ENCODE measurements at places on chromosomes 4 and X.

GRCh38 chrX:63934160-63934559, 149.1 kb upstream of the ARHGEF9 start:
- DNase-seq, result no peak

GRCh38 chr4:15754323-15754722, 23.8 kb upstream of the CD38 start:
- DNase-seq, result peak; percentile 57

DNA sequence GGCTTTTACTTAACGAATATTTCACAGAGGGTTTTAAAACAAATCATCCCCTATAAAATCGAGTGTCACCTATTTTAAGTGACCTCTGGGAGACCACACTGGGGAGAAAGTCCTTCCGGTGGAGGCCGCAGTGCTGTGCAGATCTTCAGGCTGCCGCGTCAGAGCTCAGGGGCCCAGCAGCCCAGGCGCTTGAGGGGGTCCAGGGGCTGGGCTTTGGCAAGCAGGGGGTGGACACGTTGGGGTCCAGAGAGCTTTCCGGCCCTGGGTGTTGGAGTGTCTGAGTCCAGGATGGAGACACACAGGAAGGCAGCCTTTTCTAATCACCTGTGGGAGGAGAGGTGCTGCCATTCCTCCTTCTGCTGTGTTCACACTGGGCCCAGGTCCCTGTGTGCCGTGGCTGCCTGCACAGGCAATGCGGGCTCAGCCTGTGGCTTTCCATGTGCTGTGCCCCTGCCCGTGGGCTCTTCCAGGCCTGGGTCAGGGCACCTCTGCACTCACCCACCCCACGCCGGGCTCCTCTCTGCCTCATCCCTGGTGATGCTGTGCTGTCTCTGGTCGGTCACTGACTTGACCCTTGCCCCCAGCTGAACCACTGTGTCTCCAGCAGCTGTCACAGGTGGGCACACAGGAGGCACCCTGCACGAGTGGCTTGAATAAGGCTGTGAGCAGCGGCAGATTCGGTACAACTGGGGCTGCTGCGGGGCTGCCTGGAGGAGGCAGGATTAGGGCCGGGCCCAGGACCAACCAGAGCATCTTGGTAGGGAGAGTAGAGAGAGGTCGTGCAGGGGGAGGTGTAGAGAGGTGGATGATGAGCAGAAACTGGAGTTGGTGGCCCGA, 10.0 kb downstream of the HTRA3 start:
- DNase-seq, result no peak

- no peak for DNase-seq
Measured at GRCh38 chr4:168886351-168886750, 123.7 kb downstream of the CBR4 start.

GRCh38 chrX:32847921-32848320, 363.4 kb downstream of the DMD start:
- no peak for DNase-seq

- DNase-seq, result no peak
Measured at GRCh38 chrX:1389993-1390285, 2.0 kb downstream of the SLC25A6 start.

DNA sequence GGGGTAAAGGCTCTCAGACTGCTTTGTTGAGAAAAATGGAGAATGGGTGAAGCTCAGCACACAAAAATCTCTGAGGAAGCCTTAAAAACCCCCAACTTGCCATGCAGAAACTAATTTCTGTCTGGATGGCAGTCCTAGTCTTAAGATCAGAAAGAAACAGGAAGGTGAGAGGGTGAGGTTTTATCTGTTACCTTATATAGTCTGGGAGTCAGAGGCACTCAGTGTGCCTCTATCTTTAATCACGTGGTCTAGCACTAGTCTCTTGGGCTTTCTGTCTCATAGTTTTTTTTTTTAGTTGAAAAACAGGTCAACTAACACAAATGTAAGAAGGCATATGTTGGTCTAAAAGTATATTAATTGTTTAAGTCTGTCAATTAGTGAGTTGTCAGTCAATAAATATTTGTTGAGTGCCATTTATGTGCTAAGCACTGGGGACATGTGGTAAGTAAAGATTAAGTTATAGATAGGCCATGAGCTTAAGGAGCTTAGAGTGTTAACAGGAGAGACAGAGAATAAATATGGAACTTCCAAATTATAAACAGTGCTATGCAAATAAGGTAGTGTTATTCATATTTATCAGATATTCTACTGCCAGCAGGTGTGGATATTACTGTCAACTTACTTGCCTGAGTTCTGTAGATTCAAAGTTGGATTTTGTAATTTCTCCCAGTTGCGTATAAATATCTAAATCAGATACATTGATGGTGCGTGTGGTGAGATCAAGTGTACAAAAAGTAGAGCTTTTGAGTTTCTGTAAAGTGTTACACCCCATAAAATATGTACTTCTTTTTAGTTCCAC, 7.0 kb downstream of the CYBB start:
- DNase-seq, result no peak

DNA sequence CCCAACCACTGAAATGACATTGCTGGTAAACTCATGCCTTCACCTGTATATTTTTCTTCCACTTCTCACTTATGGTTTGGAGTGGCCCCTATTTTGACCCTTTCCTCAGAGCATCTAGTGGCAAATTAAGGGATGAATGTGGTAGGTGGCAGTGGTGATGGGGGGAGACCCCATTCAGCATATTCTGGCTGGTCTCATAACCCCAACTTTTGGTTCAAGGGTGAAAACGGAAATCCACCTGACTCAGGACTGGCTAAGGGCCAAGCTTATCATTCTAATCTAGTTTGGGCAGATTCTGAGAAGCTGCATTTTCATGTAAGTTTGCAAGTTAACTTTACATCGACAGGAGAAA, 47.0 kb upstream of the NSUN7 start:
- DNase-seq, result no peak

- DNase-seq, result no peak
Measured at GRCh38 chr4:60812811-60813210, 387.3 kb upstream of the ADGRL3 start.

GRCh38 chr4:105990933-105991332, 95.7 kb downstream of the NPNT start:
- no peak for DNase-seq

- no peak for DNase-seq
Measured at GRCh38 chr4:12588582-12588981, 895.6 kb downstream of the RAB28 start.

DNA sequence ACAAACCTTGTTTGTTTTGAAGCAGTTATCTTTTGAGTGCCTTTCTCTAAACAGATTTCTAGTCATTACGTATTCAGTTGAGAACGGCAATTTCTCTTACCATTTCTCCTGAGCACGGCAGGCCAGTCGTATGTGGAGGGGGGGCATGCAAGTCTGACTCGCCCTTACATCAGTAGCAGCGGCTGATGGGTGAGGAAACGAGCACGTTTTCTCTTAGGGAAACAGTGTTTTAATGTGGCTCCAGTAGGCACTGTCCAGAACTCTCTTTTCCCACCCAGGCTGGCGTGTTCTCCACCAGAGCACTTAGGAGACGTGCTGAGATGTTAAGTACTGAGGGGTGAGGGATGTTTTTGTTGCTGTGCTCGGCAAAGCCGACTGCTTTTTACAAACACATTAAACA, 240.5 kb downstream of the STIM2 start:
- no peak for DNase-seq

DNA sequence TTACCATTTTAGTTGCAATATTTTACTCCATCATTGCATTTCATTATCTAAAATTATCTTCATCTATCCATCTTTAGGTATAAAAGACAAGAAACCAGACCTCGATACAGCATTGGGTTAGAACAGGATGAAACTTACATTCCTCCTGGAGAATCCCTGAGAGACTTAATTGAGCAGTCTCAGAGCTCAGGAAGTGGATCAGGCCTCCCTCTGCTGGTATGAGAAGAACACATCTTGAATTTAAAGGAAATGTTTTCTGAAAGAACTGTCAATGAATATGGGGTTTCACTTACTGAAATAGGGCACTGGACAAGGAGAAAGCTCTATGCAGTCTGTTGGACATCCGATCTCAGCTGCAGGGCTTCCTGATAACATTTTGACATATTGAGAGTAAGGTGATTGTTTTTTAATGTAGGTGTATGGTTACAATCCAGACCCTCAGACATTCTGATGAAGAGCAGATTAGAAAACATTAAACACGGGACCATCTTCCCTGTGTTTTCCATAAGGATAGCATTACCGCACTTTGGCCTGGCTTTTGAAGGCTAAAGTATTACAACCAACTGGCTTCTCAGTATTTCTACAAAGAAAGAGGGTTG, 367.2 kb downstream of the BMPR1B start:
- DNase-seq, result no peak

DNA sequence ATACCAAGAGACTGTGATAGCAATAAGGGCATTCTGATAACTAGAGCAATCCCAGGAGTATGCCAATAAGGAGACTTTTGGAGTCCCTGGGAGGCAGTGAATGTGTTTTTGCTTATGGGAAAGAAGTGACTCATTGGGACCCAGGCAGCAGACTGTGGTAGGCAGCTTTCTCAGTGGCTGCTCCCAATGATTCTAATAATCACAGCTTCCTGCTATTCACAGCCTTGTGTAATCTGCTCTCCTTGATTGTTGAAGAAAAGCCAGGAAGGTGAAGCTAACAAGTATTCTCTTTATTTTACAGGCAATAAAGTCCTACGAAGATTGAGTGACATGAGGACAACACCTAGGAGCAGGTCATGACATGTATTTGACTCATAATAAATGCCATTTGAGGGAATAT, 70.3 kb upstream of the DDX60 start:
- DNase-seq, result no peak

DNA sequence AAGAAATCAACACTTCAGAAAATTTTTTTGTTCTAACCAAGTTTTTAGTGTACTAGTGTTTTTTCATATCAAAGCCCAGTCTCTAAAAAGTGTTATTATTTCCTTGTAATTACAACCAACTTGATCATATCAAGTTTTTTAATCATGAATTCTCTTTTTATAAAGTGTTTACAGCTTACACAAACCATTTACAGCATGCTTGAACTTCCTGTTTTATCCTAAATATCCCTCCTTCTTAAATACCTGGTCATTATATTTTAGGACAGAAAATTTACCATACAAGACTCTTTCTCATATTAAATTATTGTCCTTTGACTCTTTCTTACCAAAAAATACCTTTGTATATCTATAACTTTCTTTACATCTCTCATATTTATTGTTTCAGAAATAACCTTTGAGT, 89.4 kb upstream of the NPY2R start:
- no peak for DNase-seq

GRCh38 chrX:114710571-114710970, 126.7 kb downstream of the HTR2C start:
- DNase-seq, result no peak

DNA sequence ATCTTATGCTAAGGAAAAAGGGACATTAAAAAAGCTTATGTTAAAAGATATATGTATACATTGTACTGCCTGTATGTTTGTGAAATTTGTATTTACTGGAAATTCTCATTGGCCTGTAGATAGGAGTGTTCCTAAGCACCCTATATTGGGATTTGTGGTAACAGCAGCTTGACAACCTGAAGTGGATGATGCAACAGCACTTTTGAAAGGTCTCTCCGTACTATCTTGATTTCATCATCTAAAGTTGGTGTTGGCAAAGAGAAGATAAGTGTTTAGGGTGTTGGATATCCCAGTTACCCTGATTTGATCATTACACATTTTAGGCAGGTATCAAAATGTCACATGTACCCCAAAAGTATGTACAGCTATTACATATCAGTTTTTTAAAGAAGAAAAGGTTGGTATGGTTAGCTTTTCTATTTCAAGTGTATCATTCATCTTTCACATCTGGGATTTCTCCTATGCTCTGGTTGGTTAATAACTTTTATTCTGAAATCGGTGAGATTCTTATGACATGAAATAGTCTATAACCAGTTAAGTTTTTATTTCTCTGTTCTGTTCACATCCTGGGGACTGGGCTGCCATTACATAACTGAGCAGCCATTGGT, 10.3 kb downstream of the HADH start:
- no peak for DNase-seq

- no peak for DNase-seq
Measured at GRCh38 chrX:8627796-8628195, 104.1 kb downstream of the ANOS1 start.

DNA sequence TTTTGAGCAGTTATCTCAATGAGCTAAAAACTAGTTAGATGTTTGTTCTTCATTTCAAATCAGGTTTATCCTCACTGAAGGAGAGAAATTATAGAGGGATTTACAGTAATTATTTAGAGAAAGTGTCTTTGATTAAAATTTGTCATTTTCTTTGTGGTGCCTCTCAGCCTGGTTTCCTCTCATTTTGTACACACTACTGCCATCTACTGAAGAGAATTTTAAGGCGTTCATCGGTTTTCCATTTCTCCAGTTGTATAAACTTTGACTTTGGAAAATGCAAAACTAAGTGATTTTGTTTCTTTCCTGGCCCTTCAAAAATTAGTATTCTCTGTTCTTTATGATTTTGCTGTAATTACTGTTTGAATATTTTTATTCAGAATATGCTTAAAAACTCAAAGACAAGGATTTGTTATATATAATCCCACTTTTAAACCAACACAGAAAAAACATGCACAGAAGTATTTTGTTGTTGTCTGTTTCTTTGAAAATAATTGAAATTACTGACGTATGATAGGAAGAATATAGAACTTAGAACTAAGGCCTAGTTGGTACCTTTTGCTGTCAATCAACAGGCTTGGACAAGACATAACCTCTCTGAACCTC, 34.4 kb upstream of the ANXA3 start:
- DNase-seq, result no peak

- DNase-seq, result no peak
Measured at GRCh38 chrX:136204571-136204970, 46.6 kb downstream of the MAP7D3 start.

DNA sequence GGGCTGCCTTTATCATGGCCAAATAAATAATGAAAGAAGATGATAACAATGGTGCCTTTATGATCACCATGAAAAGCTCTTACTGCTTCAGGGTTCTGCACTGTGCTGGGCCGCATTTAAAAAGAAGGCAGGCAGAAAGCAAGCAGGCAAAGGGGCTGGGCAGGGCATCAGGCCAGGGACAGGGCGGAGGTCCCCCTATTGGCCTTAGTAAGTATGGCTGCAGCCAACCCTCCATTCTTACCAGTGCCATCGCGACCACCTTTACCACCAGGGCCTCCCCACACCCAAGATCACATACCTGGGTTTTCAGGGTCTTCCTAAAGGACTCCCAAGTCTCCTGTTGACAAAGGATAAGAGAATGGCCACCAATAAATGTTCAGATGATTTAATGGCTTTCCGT, 38.9 kb downstream of the CNGA2 start:
- DNase-seq, result no peak

DNA sequence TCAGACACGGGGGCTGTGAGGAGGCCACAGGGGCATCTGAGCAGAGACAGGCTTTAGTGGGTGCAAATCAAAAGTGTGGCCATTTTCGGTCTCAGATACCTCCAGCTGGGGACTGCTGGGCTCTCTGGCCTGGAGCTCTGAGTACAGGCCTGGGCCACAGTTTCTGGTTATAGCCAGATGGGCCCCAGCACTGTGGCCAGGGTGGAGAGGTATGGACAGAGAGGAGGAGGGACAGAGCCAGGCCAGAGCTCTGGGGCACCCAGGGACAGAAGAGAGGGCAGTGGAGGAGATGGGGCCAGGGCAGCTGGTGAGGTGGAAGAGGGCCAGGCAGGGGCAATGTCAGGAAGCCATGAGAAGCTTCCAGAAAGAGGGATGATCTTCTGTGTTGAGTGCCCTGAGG, 20.1 kb downstream of the CCNQ start:
- DNase-seq, result no peak

GRCh38 chr4:83110223-83110945, 4.1 kb downstream of the PLAC8 start:
- peak; percentile 77 for DNase-seq

GRCh38 chr4:111263836-111264235, 641.0 kb upstream of the PITX2 start:
- no peak for DNase-seq

GRCh38 chrX:46587753-46588171, 14.2 kb downstream of the CHST7 start:
- DNase-seq, result no peak

Measured in stimulated activated naive CD4-positive, alpha-beta T cell (primary cell).